Effector CD8-positive, alpha-beta T cell (primary cell): ENCODE measurements at places on chromosomes 2 and 18.

DNA sequence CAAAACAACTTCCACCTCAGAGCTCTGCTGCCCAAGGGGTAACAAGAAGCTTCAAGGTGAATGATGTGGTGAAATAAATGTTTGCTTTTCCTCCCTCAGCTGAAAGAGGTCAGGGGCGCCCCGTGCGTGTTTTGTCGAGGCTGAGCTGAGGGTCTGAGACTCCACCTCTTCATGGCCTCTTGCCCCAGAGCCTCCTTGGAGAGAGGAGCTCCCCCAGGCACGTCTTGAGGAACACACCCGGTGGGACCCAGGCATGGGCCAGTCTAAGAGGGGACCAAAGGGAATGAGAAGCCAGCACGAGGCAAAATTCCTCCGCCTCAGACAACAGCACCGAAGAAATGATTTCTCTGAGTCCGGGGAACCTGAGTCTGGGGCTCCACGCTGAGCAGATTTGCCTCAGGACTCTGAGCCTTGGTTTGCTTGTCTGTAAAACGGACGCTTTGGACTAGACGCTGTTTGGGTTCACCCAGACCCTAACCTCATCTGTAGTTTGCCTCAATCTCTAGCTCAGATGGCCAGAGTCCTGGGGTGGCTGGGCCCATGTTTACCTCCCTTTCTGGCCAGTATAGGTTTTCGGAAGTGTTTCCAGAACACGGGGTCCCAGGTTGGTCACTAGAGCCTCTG, 56.4 kb upstream of the ODC1 start:
- DNase-seq, result no peak

DNA sequence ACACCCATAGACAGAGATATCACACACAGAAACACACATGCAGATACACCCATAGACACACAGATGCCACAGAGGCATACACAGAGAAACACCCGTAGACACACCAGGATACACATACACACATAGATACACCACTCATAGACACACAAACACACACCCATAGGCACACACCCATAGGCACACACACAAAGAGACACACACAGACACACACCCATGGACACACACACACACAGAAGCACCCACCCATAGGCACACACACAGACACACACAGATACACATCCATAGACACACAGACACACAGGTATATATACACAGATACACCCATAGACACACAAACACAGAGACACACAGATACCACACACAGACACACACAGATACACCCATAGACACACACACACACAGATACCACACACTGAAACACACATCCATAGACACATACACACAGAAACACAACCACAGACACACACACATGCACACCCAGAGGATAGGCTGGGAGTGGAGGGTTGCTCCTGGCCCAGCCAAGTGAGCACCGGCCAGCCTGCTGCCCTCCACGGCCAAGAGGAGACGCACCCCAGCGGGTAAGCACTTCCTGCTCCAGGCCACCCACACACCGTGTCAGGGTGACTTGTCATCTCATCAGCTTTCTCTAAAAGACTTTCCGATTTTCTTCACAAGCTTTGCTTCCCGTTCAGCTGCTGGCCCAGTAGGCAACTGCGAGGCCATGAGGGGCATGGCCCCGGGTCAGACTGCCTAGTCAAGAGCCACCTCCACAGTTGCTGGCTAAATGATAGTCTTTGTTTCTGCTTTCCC, 14.1 kb upstream of the CNNM3 start:
- no peak for DNase-seq

- DNase-seq, result no peak
Observed at GRCh38 chr2:68345129-68345875, 19.8 kb upstream of the PLEK start.

DNA sequence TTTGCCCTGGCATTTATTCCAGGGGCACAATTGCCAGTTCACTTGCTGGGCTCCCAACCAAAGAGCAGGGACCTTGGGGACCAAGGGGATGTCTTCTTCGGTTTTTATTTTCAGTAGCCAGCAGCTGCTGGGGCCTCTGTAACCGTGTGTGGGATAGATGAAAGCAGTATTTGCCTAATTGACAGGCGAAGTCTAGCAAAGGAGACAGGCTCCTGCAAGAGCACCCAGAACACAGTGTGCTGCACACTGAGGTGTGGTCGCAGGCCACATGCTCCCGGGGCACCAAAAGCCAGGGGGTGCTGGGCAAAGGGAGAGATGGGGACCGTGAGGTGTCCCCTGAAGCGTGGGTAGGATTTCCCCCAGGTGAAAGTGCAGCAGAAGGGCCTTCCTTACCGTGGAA, 5.3 kb downstream of the SAG start:
- no peak for DNase-seq

DNA sequence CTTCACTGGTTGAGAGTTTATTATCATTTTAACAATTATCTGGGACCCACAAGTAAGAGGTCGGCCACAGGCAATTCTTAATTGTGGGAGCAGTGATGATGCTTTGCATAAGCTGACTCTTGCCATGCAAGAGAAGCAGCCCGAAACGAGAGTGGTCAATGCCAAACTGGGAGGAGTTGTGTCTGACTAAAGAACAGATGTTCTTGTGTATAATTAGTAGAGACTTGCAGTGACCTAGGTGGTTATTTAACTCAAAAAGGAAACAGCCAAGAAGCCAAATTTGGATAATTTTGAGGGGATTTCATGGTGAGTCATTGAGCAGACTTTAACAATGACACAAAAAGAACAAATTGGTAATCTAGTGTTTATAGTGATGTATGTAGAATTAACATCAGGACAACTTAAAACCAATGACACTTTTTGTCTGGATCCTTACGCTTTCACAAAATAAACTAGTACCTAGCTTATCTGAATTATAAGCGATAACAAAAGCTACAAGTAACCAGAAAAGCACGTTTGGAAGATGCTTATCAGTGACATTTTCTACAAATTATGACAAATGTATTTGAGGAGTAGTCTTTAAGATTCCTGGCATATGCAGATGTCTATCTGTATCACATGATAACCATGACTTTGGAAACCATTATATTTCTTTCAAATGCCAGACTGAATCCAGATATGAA, 184.7 kb upstream of the DLGAP1 start:
- no peak for DNase-seq

GRCh38 chr2:21676041-21676440, 552.3 kb downstream of the TDRD15 start:
- DNase-seq, result no peak

DNA sequence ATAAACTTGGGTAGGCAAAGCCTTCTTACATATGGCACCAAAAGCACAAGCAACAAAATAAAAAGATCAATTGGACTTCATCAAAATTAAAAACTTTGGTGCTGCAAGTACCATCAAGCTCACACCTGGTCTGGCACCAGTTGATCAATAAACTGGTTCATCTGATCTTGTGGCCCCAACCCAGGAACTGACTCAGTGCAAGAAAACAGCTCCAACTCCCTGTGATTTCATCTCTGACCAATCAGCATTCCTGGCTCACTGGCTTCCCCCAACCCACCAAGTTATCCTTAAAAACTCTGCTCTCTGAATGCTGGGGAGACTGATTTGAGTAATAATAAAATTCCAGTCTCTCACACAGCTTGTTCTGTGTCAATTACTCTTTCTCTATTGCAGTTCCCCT, 8.4 kb downstream of the EPG5 start:
- DNase-seq, result no peak

- DNase-seq, result peak; percentile 7
Observed at GRCh38 chr2:85887566-85888019, 1.2 kb downstream of the ST3GAL5 start.

DNA sequence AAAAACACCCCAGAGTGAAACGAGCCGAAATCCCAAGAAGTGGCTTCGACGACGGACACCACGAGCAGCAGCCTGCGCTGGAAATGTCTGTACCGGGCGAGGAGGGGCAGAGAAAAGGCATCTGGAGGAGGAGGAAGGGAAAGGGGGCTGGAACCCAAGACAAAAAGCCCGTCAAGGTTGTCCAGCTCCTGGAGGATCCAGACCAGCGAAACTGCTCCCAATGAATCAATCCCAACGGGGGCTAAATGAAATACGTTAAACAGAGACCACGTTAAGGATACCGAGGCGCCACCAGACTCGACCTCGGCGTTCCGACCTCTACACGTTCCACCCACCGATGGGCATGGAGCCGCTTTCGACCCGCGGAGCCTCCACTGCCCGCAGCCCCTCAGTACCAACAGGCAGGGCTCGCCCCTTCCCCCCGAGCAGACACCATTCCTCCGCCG, 400 bp downstream of the CCDC88A start:
- no peak for DNase-seq

DNA sequence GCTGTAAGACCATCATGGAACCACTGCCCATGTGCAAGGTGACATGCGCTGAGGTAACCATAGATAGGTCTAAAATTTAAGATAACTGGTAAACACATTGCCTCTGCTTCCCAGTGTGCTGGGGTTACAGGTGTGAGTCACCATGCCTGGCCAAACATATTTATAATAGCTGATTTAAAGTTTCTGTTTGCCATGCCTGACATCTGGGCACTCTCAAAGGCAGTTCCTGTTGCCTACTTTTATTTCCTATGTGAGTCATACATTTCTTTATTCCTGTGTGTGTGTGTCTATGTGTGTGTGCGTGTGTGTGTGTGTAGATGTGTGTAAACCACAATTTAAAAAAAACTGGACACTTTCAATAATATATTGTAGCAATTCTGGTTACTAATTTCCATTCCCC, 415.2 kb upstream of the NETO1 start:
- no peak for DNase-seq

DNA sequence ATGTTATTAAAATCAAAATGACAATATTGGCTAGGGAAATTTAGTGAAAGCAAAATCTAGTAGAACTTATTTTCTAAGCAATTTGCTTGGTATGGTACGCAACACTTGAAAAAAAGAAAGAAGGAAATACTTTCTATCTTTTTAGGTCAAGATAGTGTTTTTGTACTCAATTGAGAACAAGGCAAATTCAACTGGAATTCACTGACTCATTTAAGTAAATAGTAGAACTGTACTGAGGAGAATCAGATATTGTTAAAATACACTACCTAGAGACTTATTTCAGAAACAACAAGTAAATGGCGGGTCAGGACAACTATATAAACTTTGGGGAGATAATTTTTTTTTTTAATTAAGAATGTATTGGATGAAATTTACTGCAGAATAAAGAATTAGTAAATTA, 18.9 kb downstream of the ZRANB3 start:
- DNase-seq, result no peak

- no peak for DNase-seq
Observed at GRCh38 chr2:73176205-73176880, 26.0 kb upstream of the NOTO start.

DNA sequence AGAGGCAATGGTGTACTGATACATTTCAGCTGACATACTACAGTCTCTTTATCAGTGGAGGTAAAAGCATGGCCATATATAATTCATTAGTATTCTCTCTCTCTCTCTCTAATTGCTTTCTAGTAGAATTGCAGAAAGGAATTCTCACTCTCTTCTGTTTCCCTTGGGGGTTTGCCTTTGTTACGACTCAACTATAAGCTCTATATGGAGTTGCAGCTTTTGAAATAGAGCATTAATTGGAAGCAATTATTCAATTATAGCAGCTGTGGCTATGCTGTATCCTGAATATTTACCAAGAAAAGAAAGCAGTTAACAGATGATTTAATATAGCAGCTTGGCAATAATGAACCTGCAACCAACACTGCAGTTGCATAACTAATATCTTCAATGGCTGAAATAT, 132.7 kb upstream of the STON1 start:
- DNase-seq, result no peak

DNA sequence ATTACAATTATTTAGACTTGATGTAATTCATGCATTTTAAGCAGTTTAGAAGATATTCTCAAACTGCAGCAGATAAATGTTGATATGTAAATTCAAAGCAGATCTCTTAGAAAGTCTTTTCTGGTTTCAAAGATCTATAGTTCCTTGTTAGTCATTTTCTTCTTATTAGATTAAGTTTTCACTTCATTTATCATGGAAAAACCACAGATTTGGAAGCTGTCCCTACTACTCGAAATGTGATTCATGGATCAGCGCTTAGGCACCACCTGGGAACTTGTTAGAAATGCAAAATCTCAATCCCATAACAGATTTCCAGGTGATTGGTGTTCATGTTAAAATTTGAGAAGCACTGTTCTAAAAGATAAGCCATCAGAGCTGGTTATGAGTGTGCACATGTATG, 92.8 kb upstream of the CDH2 start:
- no peak for DNase-seq

GRCh38 chr18:10002280-10002679, 88.5 kb downstream of the VAPA start:
- no peak for DNase-seq

DNA sequence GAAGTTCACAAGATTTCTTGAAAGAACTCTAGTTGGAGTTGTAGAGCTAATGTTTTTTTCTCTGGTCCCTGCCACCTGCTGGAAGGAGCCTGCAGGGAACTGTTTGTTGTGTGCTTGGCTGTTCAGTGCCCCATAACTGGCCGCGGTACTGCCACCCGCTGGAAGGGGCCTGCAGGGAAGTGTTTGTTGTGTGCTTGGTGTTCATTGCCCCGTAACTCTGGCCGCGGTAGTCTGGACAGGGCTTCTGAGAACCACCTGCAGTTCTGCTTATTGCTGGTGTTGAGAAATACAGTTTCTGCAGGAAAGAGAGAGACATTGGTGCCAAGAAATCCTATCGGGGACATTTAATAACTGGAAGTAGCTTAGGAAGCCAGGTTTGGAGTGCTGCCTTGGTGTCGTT, 58.1 kb downstream of the AGAP1 start:
- no peak for DNase-seq

- no peak for DNase-seq
Observed at GRCh38 chr2:201139836-201140604, 24.1 kb downstream of the CFLAR start.

DNA sequence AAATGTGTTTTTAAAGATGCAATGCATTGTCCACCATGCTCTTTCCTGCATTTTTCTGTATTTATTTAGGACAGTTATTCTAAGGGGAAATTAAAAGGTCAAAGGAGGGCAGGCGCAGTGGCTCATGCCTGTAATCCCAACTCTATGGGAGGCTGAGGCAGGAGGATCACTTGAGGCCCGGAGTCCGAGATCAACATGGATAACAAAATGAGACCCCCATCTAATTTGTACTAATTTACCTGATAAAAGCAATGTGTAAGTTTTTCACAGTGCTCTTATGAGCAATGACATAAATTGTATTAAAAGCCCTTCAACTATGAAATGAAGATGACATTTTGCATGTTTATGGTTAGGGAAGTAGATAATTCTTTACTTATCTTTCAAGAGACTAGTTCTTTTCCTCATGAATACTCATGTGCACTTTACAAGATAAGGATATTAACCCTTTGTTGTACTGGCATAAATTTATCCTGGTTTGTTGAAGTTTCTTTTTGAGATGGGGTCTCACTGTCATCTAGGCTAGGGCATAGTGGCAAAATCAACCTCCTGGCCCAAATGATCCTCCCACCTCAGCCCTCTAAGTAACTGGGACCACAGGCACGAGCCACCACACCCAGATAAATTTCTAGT, 9.7 kb downstream of the HSBP1L1 start:
- no peak for DNase-seq

GRCh38 chr2:136363470-136363869, 245.5 kb upstream of the CXCR4 start:
- DNase-seq, result no peak

DNA sequence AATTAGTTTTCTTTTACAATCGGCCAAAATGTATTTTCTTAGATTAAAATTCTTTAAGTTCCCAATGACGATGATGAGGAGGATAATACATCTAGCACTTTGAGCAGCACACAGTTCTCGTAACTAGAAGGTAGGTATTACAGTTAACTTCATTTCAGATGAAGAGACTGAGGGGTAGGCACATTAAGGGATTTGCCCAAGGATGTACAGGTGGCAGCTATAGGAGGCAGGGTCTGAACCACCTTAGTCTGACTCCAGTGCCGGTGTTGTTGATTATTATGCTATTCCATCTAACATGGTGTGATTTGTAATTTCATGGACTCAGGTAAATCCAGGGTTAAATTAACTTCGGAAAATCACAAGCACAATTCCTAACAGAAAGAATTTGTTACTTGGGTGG, 1.1 kb downstream of the CD28 start:
- no peak for DNase-seq
